Activated CD4-positive, alpha-beta T cell treated with anti-CD3 and anti-CD28 coated beads, Interleukin-2, amount 50 U/mL, for 4 hours (primary cell): ENCODE measurements at places on chromosomes 2 and 18.

GRCh38 chr2:39851251-39851650 lies 72.2 kb upstream of the THUMPD2 start:
- DNase-seq = no peak

DNA sequence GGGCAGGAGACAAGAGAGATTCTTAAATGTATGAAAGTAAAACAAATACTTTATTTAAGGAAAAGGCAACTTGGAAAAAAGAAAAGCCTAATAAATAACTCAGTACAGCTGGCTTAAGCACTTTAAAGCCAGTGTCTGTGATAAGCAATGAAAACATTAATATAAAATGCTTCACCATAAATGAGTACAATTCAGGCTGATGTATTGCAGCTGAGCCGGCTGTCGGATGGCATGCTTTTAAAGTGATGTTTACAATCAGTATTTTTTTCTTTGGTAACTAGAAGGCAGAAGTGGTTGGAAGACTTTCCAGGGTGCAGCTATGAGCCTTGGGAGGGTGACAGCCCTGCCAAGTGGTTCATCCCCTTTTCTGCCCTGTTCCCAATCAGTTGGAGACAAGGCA lies 58.7 kb upstream of the CELF4 start:
- no peak for DNase-seq

- DNase-seq = peak; percentile 22
Observed at GRCh38 chr2:230714136-230714480, 1.5 kb downstream of the CAB39 start.

- no peak for DNase-seq
Observed at GRCh38 chr2:189933041-189933440, 129.5 kb downstream of the MSTN start.

DNA sequence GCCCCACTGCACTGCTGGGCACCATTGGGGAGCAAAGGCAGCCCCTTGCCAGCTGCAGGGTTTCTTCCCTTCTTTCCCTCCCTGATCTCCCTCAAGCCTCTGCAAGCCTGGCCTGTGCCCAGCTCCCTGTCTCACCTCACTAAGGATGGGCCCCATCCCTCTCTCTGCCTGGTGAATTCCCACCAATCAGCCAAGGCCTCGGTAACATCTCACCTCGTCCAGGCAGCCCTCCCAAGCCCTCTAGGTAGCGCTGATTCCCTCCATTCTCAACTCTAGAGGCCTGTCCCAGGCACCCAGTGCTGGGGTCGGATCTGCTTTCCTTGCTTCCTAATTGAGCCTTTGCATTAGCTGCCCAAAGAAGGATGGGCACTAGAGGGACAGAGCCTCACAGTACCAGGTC lies 63.0 kb downstream of the CELF4 start:
- DNase-seq = no peak

GRCh38 chr2:73033142-73033765 lies 38.3 kb downstream of the SFXN5 start:
- DNase-seq = no peak

GRCh38 chr2:138447889-138448570 lies 53.5 kb upstream of the SPOPL start:
- no peak for DNase-seq

- DNase-seq = peak; percentile 40
Observed at GRCh38 chr2:96344011-96344410, 8.4 kb downstream of the NCAPH start.
